ENCODE measurements at places on chromosomes 1 and 21.

- no peak for DNase-seq
Observed at GRCh38 chr21:25179116-25179515, 428.2 kb downstream of the MRPL39 start.

DNA sequence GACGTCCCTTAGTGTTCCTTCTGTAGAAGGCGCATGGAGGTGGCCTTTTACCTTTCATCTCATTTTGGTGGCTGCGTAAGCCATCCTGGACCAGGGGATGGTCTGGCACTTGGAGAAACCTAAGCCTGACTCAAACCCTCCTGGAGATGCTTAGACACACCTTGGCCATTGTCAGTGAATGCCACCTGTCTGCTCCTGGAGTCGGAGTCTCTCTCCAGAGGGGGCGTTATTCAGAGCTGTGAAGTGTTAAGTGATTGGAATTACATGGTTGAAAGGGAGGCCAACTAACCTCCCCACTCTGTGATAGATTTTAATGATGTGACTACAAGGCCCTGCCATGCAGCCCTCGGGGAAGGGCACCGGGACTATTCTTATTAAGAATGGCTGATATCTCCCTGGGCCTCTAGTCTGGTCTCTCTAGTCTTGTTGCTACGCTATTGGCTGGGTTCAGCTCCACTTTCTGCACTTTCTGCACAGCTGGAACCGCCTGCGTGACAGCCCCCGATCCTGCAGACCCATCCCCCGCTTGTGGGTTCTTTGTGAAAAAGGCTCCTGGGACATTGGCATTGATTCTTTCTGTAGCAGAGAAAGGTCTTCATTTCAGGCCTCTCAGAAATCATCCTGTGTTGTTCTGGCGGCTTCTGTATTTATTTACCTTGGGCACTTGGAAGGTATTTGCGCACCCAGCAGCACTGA, 4.2 kb downstream of the RASSF5 start:
- DNase-seq: no peak

- no peak for DNase-seq
Observed at GRCh38 chr1:160009801-160010200, 22.0 kb downstream of the PIGM start.

GRCh38 chr21:41891132-41891531, 12.0 kb upstream of the PRDM15 start:
- no peak for DNase-seq

GRCh38 chr1:1326075-1326605, 1.5 kb downstream of the CPTP start:
- DNase-seq: no peak

DNA sequence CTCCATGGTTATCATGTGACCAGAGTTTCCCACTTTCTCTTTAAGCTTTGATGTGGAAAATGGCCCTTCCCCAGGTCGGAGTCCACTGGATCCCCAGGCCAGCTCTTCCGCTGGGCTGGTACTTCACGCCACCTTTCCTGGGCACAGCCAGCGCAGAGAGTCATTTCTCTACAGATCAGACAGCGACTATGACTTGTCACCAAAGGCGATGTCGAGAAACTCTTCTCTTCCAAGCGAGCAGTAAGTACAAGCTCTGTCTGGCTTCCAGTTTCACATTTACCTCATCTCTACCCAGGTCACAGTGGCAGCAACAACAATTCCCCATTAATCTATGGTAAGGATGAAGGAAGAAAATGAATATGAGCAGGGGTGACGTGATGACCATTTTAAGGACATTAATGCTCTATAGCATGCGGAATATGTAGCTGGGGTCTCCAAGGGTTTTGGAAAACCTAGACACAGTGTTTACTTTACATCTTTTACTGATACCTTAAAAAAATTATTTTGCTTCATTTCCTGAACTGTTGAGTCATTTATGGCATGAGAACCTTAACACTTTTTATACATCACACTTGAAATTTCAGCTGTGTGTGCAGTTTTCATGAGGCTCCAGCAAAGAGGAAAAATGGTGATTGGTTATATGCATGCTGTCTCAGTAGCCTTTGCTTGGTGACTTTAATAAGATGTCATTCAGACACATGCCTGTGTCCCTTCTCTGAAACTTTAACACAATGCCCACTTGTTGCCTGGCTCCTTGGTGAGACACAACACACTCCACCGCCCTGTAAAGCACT, 286.3 kb upstream of the SGIP1 start:
- DNase-seq: no peak

- DNase-seq: no peak
Observed at GRCh38 chr1:151871284-151872030, 17.9 kb upstream of the THEM5 start.

GRCh38 chr1:89563957-89564604, 39.5 kb downstream of the LRRC8B start:
- DNase-seq: no peak

DNA sequence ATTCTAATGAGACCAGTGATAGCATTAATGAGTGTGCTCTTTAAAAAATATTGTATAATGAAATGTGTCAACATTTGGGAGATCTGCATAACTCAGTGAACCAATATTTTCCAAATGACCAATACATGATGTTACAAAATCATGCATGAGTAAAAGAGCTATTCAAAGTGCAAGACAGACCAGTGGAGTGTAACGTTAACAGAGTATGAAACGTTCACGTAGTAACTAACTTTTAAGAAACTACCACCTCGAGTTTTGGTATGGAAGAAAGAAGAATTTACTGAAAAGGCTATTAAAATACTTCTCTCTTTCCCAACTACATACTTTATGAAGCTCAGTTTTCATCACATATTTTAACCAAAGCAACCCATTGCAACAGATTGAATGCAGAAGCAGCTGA, 9.6 kb upstream of the SLC6A9 start:
- no peak for DNase-seq

DNA sequence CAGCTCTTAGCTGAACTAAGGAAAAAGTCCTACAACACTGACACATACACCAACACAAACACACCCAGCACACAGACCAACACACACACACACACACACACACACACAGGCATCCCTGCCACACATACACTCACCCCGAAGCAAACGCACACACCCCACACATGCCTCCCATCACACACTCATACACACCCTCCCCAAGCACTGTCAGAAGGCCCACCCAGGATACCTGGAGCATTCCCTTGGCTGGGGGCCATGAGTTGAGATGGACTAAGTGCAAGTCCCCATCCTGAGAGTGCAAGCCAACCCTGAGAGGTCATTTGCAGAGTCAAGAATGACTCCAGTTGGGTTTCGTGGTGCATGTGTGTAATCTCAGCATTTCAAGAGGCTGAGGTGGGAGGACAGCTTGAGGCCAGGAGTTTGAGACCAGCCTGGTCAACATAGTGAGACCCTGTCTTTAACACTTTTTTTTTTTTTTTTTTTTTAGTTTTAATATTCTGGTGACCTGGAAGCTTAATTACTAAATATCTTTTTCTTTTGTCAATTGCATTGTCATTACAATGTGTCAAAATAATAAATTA, 117.3 kb downstream of the RHOU start:
- DNase-seq: no peak

DNA sequence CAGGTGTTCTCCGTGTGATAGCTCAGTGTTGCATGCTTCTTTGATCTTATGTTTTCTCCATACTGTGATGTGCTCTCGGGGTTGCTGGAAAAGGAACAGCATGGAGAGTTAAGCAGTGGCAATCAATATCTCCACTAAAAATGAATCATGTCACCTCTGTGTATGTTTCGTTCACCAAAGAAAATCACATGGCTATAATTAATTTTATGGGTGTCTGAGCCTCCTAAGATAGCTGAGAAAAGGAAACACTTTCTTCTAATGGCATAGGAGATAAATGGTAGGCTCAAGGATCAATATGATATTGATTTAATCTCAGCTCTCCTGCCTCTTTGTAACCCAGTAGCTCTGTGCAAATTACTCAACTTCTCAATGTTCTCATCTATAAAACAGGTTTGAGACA, 14.3 kb downstream of the FAM177B start:
- no peak for DNase-seq

DNA sequence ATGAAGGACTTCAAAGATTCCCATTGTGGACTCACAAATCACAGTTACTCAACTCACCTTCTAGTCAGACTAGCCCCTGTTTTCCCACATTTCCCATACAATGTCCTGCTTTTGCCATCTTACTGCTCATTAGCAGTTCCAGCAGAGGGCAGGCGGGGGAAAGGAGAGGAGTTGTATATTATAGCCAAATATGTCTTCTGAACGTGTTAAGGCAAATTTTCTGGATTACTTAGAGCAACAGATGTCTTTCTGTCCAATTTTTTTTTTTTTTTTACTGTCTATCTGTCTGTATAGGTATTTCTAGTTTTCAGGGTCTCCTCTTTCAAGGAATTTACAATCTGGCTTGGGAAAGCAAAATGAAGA, 29.9 kb upstream of the DDAH1 start:
- no peak for DNase-seq

DNA sequence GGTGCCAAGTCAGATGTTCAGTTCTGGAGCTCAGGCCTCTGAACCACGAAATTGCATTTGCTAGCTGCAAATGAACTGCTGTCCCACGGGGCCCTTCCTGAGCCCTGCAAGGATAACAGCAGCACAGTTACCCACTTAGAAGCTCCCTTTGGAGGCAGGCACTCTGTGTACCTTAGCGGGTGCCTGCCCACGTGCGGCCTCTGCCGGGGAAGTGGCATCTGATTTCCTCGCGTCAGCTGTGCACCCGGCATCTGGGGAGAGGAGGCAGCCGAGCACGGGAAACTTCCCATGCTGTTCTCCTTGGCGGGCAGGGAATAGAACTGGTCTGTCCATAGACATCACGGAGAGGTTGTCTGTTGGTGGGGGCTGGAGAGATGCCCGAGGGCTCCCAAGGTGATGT, 148.0 kb upstream of the C1orf174 start:
- no peak for DNase-seq

- DNase-seq: no peak
Observed at GRCh38 chr1:244409701-244410100, 42.0 kb downstream of the ADSS2 start.

DNA sequence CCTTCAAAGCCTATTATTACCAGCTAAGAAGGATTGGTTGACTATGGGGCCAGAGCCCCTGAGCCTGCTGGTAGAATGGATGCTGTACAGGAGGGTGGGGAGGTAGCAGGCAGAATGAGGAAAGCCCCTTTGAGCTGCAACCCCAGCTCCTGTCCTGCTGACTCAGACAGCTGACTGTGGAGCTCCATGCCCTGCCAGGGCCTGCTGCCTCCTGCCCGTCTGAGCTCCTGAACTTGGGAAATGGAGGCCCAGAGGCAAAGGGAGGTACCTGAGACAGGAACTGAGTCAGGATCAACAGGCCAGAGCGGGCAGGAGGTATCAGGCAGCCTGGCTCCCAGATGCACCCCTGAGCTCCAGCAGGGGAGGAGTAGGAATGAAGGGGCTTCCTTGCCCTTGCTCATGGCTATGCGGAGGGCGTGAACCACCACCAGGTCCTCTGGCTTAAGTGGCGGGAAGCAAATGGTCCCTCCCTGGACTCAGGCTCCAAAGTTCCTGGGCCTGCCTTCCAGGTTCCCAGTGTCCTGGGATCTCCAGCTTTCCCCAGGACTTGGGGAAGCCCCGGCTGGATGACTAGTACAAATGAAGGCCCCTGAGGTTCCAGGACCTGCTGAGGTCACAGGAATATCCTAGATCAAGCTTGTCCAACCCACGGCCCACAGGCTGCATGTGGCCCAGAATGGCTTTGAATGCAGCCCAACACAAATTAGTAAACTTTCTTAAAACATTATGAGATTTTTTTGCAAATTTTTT, 3.9 kb upstream of the SFN start:
- DNase-seq: no peak

DNA sequence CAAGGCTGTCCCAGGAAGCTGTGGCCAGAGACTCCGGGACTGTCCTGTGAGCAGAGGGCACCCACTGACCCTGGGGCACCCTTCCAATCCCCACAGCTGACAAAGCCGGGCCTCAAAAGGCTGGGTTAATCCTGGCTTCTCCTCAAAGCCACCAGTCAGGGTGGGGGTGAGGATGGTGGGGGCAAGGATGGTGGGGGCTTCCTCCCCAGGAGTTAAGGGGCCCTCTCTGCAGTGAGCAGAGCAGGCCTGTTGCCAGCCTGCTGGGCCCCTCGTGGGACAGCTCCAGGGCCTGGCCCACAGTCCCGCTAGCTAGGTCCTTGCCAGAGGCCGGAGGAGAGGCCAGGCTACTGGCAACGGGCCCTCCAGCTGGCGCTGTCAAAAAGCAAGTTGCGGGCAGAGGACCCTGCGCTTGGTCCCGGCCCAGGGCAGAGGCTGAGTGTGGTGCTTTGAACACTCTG, 37.9 kb upstream of the CCDC27 start:
- DNase-seq: no peak

- no peak for DNase-seq
Observed at GRCh38 chr1:11684070-11684469, 3.1 kb upstream of the MAD2L2 start.

- no peak for DNase-seq
Observed at GRCh38 chr21:14707511-14708020, 161.5 kb upstream of the SAMSN1 start.

GRCh38 chr1:95622609-95623008, 388.6 kb downstream of the RWDD3 start:
- no peak for DNase-seq

DNA sequence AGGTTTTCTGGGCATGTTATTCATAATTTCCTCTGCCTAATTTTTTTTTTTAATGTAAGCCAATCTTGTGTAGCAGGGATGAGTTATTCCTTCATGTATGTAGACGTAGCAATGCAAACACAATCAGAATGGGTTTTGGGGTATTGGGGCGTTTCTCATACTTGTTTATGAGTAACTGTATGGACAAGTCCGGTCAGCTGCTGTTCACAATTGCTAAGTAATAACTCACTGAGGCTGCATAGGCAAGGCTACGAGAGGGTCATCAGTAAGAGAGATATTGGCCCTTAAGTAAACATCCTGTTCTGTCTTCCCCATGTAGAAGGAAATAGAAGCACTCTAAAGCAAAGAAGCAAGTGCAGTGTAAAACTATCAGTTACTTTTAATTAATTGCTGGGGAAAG, 9.5 kb upstream of the TARS2 start:
- DNase-seq: no peak

GRCh38 chr21:37263827-37264600, 3.1 kb downstream of the VPS26C start:
- DNase-seq: no peak

GRCh38 chr1:178487070-178487615, 9.6 kb downstream of the CLEC20A start:
- no peak for DNase-seq

DNA sequence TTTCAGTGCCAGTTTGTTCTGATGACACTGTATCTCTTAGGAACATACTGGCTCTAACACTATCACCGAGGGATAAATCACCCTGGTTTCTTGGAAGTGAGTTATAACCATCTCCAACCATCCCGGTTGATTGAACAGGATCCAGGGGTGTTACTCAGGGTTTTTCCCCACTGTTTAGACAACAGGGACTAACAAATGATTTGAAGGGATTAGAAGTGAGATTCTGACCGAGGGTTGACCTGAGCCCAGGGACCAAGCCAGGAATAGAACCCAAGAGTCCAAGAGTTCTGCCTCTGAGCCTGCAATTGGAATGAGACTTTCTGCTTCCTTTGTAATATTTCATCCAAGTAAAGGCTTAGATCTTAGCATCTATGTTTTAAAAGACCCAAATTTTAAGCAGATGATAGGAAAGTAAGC, 154.0 kb downstream of the DHRS3 start:
- no peak for DNase-seq

Measured in activated CD8-positive, alpha-beta memory T cell treated with anti-CD3 and anti-CD28 coated beads for 1 hour (primary cell).